Activated CD4-positive, alpha-beta T cell treated with anti-CD3 and anti-CD28 coated beads for 36 hours (primary cell): ENCODE measurements at places on chromosomes 6 and 20.

DNA sequence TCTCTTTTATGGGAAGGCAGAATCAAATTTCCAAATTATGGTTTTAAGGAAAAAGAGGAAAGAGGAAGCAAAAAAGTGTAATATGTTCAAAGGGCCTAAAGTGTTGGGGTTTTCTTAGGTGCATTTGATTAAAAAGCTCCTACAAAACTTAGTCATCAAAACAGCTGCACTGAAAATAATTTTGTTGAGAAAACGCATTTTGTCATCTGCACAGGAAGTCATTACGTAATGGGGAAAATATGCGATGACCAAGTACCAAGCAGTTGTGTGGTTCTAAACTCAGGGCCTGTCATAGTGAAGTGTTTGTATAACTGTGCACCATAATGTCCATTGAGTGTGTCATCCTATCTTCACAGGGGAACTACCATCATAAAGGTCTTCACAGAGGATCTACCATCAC lies 15.6 kb downstream of the HAO1 start:
- DNase-seq = no peak

GRCh38 chr6:94955156-94955555 lies 622.2 kb upstream of the MANEA start:
- no peak for DNase-seq

- peak; percentile 59 for DNase-seq
Measured at GRCh38 chr20:33370291-33370690, 31.0 kb downstream of the CDK5RAP1 start.

DNA sequence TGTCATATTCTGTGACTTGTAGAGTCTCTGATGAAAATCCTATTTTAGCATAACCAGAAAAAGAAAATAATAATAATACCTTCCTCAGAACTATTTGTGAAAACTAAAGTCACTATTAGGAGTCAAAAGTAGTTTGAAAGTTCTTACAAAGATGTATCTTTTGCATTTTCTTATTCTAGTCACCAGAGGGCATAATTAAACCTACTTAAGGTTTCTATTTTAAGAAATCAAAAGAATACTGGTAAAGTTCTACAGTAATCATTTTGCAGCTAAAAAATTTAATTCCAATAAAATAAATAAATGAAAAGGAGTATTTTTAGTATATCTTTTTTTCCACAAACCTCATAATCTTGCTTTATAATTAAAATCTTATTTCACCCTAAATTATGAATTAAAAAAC lies 28.0 kb upstream of the MCM9 start:
- no peak for DNase-seq

- DNase-seq = no peak
Measured at GRCh38 chr6:105263685-105264610, 84.1 kb upstream of the POPDC3 start.

- DNase-seq = no peak
Measured at GRCh38 chr20:59027741-59028320, 4.3 kb downstream of the ATP5F1E start.

DNA sequence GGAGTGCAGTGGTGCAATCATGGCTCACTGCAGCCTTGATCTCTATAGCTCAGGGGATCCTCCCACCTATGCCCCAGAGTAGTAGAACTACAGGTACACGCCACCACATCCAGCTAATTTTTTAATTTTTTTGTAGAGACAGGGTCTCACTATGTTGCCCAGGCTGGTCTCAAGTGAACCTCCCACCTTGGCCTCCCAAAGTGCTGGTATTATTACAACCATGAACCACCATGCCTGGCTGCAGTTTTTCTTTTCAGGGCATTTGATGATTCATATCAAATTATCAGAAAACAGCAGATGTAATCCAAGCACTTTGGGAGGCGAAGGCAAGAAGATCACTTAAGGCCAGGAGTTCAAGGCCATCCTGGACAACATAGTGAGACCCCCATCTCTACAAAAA lies 88.4 kb upstream of the JARID2 start:
- DNase-seq = no peak

DNA sequence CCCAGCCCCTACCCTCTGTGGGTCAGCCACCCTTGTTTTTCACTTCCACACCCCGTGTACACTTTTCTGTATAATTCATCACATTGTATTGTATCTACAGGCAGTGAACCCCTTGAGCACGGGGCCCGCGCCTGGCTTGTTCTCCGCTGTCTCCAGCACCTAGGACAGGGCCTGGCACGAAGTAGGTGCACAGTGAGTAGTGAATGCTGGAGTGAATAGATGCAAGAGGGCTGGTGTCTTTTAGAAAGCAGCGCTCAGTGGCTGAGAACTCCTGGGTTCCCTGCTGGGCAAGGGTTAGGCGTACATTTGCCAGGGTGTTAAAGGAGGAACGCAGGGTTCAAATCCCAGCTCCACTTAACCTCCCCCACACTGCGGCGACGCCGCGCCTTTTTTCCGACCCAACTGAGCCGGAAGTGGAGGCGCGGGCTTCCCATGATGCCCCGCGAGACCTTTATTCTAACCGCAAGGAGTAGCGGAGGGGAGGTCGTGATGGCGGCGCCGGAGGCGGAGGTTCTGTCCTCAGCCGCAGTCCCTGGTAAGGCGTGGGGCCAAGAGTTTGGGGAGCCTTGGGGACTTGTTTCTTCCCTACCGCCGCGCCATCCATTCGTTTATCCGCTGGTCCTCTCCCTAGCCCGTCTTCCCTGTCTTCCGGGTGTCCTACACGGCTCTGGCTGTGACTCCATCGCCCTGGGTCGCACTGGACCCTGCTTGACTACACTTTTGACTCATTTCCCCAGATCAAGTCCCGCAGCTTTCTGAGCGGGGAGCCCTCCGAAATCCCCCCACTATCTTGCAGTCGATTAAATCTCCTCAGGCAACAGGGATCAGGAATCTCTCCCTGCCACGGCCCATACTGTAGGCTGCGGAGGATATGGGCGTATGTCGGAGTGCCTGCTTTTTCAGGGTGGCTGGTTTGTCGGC lies at the start of gene MAD2L1BP:
TSS of gene MAD2L1BP (plus strand) at position 454 of the 921 bp plus-strand sequence. CDS start at position 490, 36 bp downstream.
- peak; percentile 93 for DNase-seq

- no peak for DNase-seq
Measured at GRCh38 chr6:4291453-4292403, 156.4 kb upstream of the ECI2 start.

DNA sequence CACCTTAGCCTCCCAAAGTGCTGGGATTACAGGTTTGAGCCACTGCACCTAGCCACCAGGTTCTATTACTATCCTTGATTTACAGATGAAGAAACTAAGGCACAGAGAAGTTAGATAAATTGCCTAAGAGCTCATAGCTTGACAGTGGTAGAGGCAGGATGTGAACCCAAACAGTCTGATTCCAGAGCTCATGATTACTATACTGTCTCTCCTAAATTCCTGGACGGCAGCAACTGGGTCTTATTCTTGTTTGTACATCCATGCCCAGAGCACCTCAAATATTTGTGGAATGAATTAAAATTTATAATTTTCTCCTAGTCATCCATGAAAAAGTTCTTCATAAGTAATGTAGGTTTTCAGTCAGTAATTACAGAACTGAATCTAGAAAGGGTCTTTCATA lies 15.1 kb downstream of the PDSS2 start:
- no peak for DNase-seq

- DNase-seq = no peak
Measured at GRCh38 chr20:5667705-5668528, 82.3 kb upstream of the SHLD1 start.

GRCh38 chr20:10322073-10323012 lies 103.7 kb downstream of the SNAP25 start:
- no peak for DNase-seq

DNA sequence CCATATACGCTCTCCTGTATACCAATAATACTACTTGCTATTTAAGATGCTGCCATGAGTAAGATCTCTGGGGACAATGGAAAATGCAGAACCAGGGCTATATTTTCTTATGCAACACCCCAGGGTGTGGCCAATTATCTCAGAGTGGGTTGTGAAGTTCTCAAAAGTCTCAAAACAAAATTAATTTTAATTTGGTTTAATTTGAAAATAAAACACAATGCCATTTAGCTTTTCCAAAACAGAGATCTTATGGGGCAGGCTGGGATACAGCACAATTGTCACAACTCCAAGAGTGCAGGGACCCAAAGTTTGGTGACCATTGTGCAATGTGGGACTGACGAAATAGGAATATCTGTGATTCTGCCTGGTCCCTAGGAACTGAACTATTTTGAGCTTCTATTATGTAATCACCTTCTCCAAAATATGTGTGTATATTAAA lies 43.1 kb downstream of the MBOAT1 start:
- DNase-seq = no peak

DNA sequence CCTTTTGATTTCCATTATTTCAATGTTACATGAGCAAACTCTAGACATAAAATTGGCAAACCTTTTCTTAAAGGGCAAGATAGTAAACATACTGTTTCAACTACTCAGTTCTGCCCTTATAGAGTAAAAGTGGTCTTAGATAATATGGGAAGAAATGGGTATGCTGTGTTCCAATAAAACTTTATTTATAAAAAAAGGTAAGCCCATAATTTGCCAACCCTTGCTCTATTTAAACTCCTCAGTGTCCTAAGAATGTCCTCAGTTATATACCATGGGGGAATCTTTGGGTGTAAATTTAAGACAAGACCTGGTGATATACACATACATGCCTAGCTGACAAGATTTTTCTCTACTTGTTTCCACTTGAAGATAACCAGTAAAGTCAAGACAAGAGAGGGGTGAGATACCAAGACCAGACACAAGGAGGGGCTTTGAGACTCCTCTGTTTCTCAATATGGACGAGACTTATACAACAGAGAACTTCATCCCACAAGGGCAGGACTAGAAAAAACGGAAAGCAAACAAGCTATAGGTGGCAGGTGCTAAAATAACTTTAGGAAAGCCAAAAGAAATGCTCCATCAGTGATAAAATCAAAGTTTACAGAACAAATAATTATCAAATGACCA lies 10.5 kb downstream of the SNX3 start:
- no peak for DNase-seq

DNA sequence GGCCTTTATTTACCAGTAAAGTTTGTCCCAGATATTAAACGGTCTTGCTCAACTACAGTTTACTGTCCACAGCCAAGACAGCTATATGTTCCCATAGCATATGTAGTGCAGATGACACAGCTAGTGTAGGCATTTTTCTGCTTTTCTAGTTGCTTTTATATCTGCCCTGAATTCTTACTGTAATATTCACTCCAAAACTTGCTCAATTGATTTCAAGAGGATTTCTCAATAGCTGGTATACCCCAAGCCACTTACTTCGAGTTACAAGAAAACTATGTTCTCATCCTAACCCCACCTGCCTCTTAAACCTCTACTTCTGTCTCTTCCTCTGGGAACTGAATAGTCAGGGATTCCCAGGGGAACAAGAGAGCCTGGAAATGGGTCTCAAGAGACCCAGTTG lies 18.9 kb upstream of the ROS1 start:
- DNase-seq = no peak

- no peak for DNase-seq
Measured at GRCh38 chr20:59696476-59696875, 92.1 kb downstream of the PHACTR3 start.

GRCh38 chr20:10368702-10369041 lies 65.3 kb downstream of the MKKS start:
- no peak for DNase-seq

- DNase-seq = no peak
Measured at GRCh38 chr20:2230726-2231488, 64.9 kb upstream of the TGM3 start.

GRCh38 chr6:79334674-79335073 lies 100.2 kb upstream of the HMGN3 start:
- DNase-seq = no peak

GRCh38 chr6:39416728-39417127 lies 94.2 kb upstream of the KCNK16 start:
- DNase-seq = no peak

- DNase-seq = peak; percentile 77
Measured at GRCh38 chr6:170279977-170280688, 10.7 kb downstream of the DLL1 start.

DNA sequence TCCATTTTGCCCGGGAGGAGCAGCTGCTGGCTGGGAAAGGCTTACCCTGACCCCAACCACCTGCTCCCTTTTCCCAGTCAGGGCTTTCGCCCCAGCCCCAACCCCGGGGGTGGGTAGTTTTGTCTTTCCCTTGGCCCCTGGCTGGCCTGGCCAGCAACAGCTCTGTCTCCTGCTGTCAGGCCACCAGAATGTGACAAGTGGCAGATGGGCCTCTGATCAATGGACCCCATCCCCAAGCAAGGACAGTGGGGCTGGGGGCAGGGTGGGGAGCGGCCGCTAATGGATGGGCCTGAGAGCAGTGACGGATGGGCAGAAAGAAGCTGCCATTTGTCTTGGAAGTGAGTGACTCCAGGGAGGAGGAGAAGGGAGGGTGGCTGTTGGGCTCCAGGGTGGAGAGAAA lies 121.6 kb downstream of the DHX35 start:
- no peak for DNase-seq

DNA sequence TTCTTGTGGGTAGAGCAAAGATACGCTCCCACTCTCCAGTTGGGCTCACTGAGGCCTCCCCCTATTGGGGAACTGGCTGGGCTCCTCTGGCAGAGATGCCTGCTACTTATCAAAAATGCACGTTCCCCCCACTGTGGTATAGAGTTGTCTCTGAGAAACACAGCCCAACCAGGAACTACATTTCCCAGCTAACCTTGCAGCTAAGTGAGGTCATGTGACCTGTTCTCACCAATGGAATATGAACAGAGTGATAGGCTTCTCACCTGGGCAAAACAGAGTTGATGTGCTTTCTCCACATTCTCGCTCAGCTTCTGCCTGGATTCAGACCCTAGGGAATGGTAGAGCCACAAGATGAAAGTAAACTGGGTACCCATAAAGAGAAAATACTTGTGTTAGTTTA lies 49.1 kb upstream of the PTPRT start:
- DNase-seq = no peak

- no peak for DNase-seq
Measured at GRCh38 chr20:18190338-18191233, 52.9 kb downstream of the KAT14 start.

- no peak for DNase-seq
Measured at GRCh38 chr20:63020681-63021080, 13.9 kb upstream of the BHLHE23 start.

DNA sequence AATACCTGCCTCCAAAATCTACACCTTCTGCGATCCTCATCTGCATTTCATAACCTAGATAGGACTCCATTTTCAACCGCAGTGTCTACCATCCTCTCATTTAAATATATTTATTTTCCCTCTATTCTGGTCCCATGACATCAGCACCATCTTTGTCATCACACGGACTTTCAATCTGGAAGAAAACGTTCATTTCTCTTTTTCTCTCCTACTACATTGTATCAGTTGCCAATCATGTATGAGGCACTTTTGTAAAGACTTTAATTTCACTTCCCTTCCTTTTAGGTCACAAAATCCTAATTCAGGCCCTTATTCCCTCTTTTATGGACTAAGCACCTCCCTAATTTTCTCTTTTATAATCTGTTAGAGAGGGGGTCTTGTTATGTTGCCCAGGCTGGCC lies 89.6 kb downstream of the PHACTR1 start:
- DNase-seq = no peak

DNA sequence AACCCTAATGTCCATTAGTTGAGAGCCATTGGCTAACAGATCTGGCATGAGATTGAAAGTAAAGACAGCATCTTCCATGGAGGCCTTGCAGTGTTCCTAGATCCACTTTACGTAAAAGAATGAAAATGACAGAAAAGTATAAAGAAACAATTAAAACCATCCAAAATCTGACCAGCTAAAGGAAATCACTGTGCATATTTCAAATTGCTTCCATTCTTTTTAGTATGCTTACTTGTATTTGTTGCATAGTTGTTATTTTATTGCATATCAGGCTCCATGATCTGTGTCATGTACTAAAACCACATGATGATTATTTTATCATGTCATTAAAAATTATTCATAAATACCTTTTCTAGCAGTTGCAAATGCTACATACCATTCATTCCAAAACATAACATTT lies 67.9 kb downstream of the GCLC start:
- DNase-seq = no peak
